ENCODE measurements at places on chromosomes 3 and 15. TPM values are rescaled to one million over a fixed set of nuclear protein-coding genes. Genes with fewer than 3 reads are reported as not detected.

DNA sequence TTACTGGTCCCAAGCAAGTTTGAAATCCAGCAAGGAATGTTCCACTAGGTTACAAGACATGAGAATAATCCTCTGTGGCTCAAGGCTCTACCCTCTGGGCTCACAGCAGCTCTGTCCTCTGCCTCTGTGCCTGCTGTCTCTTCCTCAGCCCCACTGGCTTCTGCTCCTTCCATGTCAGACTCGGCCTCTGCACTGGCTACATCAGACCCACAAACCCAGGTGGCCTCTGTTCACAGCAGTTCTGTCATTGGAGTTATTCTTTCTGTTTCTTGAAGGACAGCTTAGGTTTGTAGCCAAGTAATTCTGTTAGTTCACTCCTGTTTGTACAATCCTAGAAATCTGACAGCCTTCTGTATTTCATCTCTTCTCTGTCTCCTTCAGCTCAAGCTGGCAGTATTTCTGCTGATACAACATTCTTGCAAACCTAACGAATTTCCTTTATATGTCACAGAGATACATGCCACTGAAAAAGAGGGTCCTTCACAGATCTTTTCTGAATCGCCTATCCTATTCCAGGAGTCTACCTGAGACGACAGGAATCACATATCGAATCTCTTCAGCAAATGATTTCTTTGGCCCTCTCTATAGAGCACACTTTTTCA is 227.8 kb upstream of the PLSCR5 start:
- no peaks in the 10 kb centered on the region for H3K4me1 ChIP-seq
- H3K27ac ChIP-seq, result no peak overlapping the region
- no peaks in the 10 kb centered on the region for H3K27me3 ChIP-seq

DNA sequence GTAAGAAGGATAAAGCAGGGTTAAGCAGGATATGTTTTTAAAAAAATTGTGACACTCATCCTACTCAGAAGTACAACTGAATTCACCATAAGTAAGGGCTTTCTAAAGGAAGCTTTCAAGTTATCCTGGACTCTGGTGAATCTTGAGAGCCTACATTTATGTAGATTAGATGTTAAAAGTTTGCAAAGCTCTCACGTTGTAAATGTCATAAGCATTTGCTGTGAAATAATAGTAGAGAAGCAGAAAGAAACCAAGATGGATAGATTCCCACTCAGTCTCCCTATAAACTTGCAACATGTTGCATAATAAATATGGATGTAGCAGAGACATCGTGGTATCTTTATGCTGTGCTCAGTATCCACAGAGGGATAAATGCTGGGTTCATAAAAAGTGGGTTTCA is 77.0 kb downstream of the LRRC3B start:
- DNase-seq, result no peak
- no peak overlapping the region for H3K4me3 ChIP-seq
- H3K27me3 ChIP-seq, result no peaks in the 10 kb centered on the region
- no peaks in the 10 kb centered on the region for H3K36me3 ChIP-seq
- no peaks in the 10 kb centered on the region for H3K4me1 ChIP-seq

GRCh38 chr3:45507820-45508317 is 86.7 kb upstream of the LIMD1 start:
- peaks cover 8% of the 10 kb centered on the region for H3K36me3 ChIP-seq
- H3K27ac ChIP-seq, result no peak overlapping the region
- peaks cover 12% of the 10 kb centered on the region for H3K4me1 ChIP-seq
- H3K4me3 ChIP-seq, result no peak overlapping the region

DNA sequence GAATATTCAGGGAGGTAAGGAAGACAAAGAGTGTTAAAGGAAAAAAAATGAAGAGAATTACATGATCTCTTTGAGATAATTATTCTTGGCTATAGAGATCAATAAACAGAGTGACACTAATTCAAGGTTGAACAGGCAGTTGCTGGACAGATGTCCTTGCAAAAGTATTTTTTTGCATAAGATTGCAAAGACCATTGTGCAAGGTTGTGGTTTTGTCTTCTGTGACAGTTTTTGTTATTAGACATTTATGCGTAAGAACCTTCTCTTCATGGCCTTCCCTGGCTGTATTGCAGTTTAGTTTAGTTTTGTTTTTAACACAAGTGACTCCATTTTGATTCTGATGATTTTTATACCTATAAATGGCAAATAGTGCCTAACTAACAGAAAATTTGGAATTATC is 682.8 kb upstream of the ARPP21 start:
- H3K4me3 ChIP-seq, result no peak overlapping the region
- DNase-seq, result no peak
- H3K27me3 ChIP-seq, result no peaks in the 10 kb centered on the region
- H3K4me1 ChIP-seq, result no peaks in the 10 kb centered on the region
- H3K27ac ChIP-seq, result no peak overlapping the region

DNA sequence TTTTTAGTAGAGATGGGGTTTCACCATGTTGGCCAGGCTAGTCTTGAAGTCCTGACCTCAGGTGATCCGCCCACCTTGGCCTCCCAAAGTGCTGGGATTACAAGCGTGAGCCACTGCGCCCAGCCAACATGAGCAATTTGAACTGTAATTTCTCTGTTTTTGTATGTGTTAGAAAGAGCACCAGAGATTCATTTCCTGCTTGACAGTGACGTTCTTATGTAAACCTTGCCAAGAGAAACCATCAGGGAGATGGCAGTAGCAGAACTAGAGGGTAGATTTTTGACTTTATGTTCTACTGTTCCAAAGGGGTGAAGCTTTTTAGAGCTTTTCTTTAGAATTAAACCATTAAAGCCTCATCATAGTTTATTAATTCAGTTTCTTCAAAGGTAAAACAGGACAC is 148.1 kb upstream of the UMPS start:
- no peak overlapping the region for H3K4me3 ChIP-seq
- peaks cover 34% of the 10 kb centered on the region for H3K4me1 ChIP-seq
- no peaks in the 10 kb centered on the region for H3K27me3 ChIP-seq
- H3K27ac ChIP-seq, result no peak overlapping the region
- no peak for DNase-seq

The TTLL13 gene
- total RNA-seq, result not detected

- H3K36me3 ChIP-seq, result no peaks in the 10 kb centered on the region
- H3K4me1 ChIP-seq, result peaks cover 96% of the 10 kb centered on the region
- no peak overlapping the region for H3K27ac ChIP-seq
- no peak overlapping the region for H3K4me3 ChIP-seq
- no peak for DNase-seq
- no peaks in the 10 kb centered on the region for H3K27me3 ChIP-seq
Observed at GRCh38 chr15:94235646-94236045, 4.3 kb downstream of the MCTP2 start.

- H3K27me3 ChIP-seq, result no peaks in the 10 kb centered on the region
- H3K4me1 ChIP-seq, result no peaks in the 10 kb centered on the region
- no peaks in the 10 kb centered on the region for H3K36me3 ChIP-seq
- no peak for DNase-seq
Observed at GRCh38 chr3:14016900-14017475, 107.7 kb downstream of the CHCHD4 start.

- H3K4me1 ChIP-seq, result no peaks in the 10 kb centered on the region
- H3K27me3 ChIP-seq, result no peaks in the 10 kb centered on the region
- H3K4me3 ChIP-seq, result no peak overlapping the region
- H3K36me3 ChIP-seq, result no peaks in the 10 kb centered on the region
- H3K27ac ChIP-seq, result no peak overlapping the region
Observed at GRCh38 chr3:79657076-79657475, 110.7 kb downstream of the ROBO1 start.

- H3K4me3 ChIP-seq, result no peak overlapping the region
- H3K4me1 ChIP-seq, result no peaks in the 10 kb centered on the region
- H3K27ac ChIP-seq, result no peak overlapping the region
Observed at GRCh38 chr3:1942781-1943180, 155.9 kb upstream of the CNTN4 start.

The AHSG gene
- not detected for total RNA-seq

The FAM107A gene
- total RNA-seq, result 3.9 TPM

DNA sequence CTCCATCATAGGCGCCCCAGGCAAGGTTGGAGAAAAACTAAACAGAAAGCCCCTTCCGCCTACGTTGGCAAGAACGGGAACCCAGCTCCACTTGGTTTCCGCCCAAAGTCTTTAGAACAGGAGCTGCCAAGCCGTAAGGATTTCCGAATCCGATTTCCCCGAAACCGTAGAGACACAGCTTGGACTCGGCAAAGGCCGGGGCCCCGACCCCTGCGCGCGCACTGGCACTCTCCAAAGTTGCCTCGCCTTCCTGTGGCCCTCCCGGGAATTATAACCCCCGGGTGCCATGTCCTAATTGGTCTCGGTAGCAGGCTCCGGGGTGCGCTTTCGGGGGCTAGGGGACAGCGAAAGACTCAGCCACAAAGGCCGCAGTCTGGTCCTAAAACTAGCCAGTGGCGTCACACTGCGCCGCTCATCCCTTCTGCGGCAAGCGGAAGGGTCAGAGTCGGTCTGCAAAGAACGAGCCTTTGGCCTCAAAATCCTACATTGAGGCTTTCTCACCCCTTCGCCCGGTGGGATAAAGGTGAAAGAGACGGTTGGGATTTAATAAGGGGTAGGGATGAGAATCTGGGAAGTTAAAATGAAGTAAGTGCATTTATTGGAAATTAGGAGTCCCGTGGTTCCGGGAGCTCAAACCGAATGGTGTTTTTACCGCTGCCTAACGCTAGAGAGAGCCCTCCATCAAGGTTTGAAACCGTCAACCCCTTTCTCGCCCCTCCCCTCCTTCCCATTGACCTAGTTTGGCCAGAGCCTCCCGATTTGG is 6.8 kb downstream of the BCL6 start:
- H3K36me3 ChIP-seq, result peaks cover 2% of the 10 kb centered on the region
- H3K27me3 ChIP-seq, result no peaks in the 10 kb centered on the region
- peak overlapping the region; percentile 69 for H3K4me3 ChIP-seq

DNA sequence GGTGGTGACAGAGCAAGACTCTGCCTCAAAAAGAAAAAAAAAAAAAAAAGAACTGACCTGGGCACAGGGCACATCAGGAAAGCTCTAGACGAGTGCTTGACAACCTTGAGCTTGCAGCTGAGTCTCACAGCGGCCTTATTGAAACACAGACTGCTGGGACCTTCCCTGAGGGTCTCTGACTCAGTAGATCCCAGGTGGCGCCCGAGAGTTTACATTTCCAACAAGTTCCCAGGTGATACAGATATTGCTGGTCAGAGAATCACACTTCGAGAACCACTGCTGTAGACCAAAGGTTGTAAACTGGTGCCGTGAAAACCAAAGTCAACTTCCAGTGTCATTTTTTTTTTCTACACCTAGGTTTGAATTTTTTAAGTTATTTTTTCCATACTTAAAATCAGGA is 573.2 kb upstream of the MDFIC2 start:
- H3K27ac ChIP-seq, result no peak overlapping the region
- H3K4me3 ChIP-seq, result no peak overlapping the region
- DNase-seq, result no peak
- no peaks in the 10 kb centered on the region for H3K36me3 ChIP-seq

GRCh38 chr3:76199382-76199781 is 414.0 kb upstream of the ZNF717 start:
- H3K36me3 ChIP-seq, result no peaks in the 10 kb centered on the region
- no peak overlapping the region for H3K4me3 ChIP-seq
- H3K4me1 ChIP-seq, result no peaks in the 10 kb centered on the region
- DNase-seq, result no peak
- H3K27ac ChIP-seq, result no peak overlapping the region

DNA sequence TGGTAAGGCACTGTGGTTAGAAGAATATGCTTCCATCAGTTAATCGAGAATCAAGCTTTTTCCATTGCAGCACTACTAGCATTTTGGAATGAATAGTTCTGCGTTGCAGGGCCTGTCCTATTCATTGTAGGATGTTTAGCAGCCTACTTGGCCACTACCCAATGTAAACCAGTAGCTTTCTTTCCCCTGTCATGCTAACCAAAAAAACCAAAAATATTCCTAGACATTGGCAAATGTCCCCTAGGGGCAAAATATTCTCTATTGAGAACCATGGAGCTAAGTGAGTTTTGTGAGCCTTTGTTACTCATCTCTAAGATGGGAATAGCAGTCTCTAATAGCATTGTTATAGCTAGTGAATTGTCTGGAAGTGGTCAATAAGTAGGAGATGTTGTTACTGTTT is 187.2 kb downstream of the CADPS start:
- H3K4me3 ChIP-seq, result no peak overlapping the region
- no peaks in the 10 kb centered on the region for H3K27me3 ChIP-seq
- H3K27ac ChIP-seq, result no peak overlapping the region

The IQCH gene
- total RNA-seq, result not detected

DNA sequence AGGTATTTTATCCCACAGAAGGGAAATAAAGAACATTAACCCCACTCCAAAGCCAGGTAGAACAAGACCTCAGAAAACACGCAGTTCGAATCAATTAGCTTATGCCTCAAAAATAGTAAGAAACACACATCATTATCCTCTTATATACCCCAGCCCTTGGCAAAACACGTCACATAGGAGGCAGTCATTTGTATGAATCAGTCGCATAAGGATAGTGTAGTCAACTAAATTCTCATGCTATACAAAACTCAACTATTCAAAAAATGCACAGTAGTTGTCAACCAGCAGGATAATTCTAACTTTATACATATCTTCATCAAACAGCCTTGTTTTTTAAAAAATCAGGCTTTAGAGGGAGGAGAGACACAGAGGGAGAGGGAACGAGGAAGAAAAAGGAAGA is 298.4 kb downstream of the FOXP1 start:
- DNase-seq, result no peak
- no peak overlapping the region for H3K4me3 ChIP-seq
- no peaks in the 10 kb centered on the region for H3K36me3 ChIP-seq

The NECTIN3 gene
- 9.9 TPM for total RNA-seq

- no peaks in the 10 kb centered on the region for H3K4me1 ChIP-seq
- no peaks in the 10 kb centered on the region for H3K27me3 ChIP-seq
- H3K36me3 ChIP-seq, result no peaks in the 10 kb centered on the region
- no peak for DNase-seq
- H3K27ac ChIP-seq, result no peak overlapping the region
Observed at GRCh38 chr3:11435440-11436165, 163.4 kb downstream of the ATG7 start.

The NR1I2 gene
- not detected for total RNA-seq

GRCh38 chr15:76334438-76335306 is 1.9 kb upstream of the ISL2 start:
- peaks cover 32% of the 10 kb centered on the region for H3K27me3 ChIP-seq
- no peak overlapping the region for H3K4me3 ChIP-seq
- no peaks in the 10 kb centered on the region for H3K36me3 ChIP-seq
- no peak for DNase-seq
- no peak overlapping the region for H3K27ac ChIP-seq

GRCh38 chr3:109413049-109413448 is 75.7 kb upstream of the DPPA4 start:
- H3K36me3 ChIP-seq, result no peaks in the 10 kb centered on the region
- no peak for DNase-seq
- no peak overlapping the region for H3K27ac ChIP-seq
- no peaks in the 10 kb centered on the region for H3K4me1 ChIP-seq
- no peaks in the 10 kb centered on the region for H3K27me3 ChIP-seq

DNA sequence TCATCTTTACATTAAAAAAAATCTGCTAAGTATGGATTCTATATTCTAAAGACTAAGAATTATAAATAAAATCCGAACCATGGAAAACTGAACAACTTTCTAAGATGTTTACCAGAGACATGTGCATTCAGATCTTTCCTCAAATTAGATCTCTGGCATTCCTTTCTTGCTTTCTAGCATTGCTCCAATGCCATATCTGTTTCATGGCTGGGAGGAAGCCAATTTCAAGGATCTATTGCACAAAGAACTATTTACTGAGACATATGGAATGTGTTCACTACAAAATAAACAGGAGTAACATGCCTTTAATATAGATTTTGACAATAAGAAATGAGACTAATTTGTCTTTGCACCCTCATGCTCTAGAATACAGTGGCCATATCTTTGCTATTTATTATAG is 45.1 kb upstream of the NANOGP8 start:
- DNase-seq, result no peak
- H3K4me3 ChIP-seq, result no peak overlapping the region
- H3K4me1 ChIP-seq, result no peaks in the 10 kb centered on the region
- H3K27ac ChIP-seq, result no peak overlapping the region
- H3K36me3 ChIP-seq, result no peaks in the 10 kb centered on the region

Measured in esophagus squamous epithelium (tissue), 5 donors.